Activated CD8-positive, alpha-beta memory T cell treated with anti-CD3 and anti-CD28 coated beads for 48 hours (primary cell): ENCODE measurements at places on chromosomes 5 and 9.

DNA sequence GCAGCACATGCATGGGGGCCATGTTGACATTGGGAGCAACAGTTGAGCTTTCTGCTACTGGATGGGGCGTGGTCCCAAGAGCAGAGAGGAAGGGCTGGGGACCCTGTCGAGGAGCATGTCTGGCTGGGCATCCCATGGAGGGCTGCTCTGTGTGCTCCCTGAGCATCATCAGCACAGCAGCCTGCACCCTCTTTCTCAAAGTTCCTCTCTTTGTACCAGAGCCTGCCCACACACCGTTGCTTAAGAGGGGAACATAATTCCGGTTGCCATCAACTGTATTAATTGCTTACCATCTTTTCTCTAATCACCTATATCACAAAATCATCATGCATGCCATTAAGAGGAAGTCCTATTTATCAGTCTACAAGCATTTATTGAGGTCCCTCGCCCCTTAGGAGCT lies 55.2 kb upstream of the DIRAS2 start:
- DNase-seq = no peak

DNA sequence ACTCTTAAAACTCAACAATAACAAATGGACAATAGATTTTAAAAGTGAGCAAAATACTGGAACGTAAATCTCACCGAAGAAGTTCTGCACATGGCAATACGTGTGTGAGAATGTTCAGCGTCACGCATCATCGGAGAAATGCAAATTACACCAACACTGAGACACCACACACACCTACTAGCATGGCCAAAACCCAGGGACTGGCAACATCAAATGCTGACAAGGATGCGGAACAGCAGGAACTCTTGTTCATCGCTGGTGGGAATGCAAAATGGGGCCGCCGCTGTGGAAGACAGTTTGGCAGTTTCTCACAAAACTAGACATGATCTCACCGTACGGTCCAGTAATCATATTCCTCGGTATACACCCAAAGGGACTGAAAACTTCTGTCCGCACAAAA lies 21.6 kb upstream of the CLPTM1L start:
- no peak for DNase-seq

DNA sequence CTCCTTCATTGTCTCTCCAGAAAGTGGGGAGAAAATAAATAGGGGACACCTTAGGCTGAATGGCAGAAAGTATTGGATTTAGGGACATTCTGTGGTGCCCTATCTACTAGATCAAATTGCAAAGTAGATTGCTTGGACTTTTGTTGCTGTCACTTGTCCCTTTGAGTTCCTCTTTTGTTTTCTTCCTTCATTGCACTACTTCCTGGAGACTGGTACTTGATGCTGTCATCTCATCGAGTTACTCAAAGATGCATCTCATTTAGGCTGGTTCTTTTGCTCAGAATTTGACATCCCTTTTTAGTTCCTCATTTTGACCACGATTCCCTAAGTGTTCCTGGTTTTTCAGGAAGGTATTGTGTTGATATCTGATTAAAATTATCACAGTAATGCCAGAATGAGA lies 137.6 kb downstream of the ADGRV1 start:
- no peak for DNase-seq

- no peak for DNase-seq
Measured at GRCh38 chr9:72173080-72173479, 23.8 kb downstream of the GDA start.

DNA sequence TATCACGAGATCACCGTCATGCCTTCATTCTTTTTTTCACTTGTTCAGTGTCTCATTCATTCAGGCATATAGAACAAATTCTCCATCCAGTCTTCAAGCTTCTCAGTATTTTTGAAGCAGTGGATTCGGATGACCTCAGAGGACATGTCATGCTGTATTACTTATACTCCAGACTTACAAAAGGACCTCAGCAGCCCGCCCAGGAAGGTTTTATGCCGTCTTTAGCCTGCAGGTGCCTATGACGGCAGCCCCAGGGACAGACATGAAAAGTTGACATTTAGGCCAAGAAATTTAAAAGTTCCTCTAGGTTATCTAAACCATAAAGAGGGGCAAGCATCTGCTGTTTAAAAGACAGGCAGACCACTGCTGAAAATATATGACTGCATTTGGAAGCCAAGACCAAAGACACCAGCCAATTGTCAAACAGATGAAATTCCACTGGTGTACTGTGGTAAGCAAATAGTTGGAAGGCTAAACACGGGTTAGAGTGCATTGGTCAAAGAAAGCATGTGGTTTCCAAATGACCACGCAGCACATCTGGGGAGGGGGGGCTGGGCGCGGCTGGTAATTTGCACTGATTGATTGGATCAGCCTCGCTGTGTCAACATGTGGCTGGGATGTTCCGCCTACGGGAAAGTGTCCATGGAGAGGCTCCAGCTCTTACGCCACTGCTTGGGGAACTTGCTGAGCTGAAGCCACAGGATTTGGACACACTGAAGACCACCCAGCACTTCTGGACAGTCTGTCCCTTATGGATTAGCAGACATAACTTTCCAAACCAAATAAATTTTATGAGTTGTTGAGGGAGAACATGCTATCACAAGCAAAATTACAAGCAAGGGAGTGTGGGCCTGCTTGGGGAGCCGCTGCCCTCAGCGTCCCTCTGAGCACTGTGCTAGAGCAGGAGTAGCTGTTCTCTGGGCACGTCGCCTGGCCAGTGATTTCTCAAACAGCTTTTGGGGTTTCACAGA lies 173.6 kb downstream of the FANCC start:
- DNase-seq = no peak

DNA sequence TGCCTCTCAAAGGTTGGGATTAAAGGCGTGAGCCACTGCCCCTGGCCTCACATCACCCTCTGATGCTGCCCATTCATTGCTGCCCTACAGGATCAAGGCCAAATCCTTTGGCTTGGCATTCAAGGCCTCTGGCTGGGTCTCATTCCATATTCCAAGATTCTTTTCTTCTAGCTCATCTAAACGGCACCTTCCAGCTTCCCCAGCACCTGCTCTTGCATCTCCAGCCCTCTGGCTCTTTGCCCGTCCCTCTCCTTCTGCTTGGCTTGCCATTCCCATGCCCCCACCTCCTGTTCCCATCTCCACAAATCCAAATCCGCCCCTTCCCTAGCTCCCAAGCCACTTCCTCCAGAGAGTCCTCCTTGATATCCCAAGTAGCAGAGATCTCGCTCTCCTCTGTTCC lies 33.1 kb downstream of the CORO2A start:
- no peak for DNase-seq

- DNase-seq = no peak
Measured at GRCh38 chr9:134983074-134983473, 65.4 kb upstream of the FCN1 start.

- no peak for DNase-seq
Measured at GRCh38 chr9:38486056-38486615, 61.9 kb upstream of the IGFBPL1 start.

- DNase-seq = no peak
Measured at GRCh38 chr5:142197098-142197497, 88.5 kb downstream of the NDFIP1 start.

GRCh38 chr5:171418982-171419687 lies at the start of gene FGF18:
Gene FGF18 (plus strand): TSS chr5:171419647. CDS start chr5:171420200, 553 bp downstream.
- no peak for DNase-seq

DNA sequence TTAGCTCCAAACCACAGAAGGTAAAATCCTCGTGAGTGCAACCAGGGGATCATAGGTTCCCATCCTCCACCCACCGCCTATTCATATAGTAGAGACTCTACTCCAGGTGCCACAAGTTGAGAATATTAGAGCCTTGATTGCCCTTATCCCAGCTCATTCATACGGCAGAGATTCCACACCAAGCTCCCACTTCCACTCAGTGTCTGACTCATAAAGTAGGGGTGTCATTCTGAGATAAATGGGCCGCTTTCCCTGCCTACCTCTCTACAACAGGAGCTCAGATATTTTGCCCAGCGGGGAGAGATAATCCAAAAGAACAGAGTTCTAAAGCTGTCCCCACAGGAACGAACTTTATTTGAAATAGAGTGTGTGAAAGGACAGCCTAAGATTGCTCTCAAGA lies 9.4 kb downstream of the SLC22A4 start:
- DNase-seq = no peak

GRCh38 chr9:134886413-134886913 lies 5.9 kb downstream of the FCN2 start:
- DNase-seq = no peak

GRCh38 chr5:98637116-98637515 lies 136.3 kb upstream of the RGMB start:
- DNase-seq = no peak

DNA sequence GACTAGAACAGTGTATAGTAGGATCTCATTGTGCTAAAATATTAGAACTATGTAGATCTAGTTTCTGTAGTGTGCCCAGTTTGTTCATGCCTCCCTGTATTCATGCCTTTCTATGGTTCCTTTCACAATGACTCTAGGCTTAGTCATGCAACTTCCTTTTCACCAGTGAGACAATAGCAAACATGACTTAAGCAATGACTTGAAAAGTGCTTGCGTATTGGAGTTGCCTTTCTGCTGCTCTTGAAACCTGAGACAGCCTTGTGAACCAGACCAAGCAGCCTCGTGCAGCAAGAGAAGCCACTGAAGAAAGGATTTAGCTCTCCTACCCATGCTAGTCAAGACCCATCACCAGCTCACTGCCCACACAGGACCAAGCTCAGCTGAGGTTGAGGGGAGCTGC lies 294.5 kb upstream of the TAS2R1 start:
- DNase-seq = no peak

DNA sequence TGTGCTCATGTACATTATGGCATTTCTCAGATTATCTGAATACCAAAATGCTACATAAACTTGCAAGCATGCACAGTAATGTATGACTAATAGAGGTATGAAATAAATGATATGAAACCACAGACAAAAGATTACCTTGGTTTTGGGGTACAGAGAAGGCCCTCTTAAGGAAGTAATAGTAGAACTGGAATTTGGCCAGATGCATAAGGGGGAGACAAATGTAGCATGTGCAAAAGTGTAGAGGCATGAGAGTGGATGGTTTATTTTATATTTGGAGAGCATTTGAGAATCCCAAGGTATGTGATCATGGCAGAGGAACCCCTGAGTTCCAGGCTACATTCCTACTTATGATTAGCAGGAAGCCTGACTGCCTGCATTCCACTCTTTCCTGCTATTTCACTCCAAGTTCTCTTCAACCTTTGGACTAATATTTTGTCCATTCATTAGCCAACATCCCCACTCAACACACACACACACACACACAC lies 74.2 kb downstream of the MAMDC2 start:
- no peak for DNase-seq
